Kidney glomerular epithelial cell (primary cell): ENCODE measurements at places on chromosomes 2 and 18.

GRCh38 chr18:50042611-50043010 is 152.3 kb downstream of the MYO5B start:
- no peak for DNase-seq

DNA sequence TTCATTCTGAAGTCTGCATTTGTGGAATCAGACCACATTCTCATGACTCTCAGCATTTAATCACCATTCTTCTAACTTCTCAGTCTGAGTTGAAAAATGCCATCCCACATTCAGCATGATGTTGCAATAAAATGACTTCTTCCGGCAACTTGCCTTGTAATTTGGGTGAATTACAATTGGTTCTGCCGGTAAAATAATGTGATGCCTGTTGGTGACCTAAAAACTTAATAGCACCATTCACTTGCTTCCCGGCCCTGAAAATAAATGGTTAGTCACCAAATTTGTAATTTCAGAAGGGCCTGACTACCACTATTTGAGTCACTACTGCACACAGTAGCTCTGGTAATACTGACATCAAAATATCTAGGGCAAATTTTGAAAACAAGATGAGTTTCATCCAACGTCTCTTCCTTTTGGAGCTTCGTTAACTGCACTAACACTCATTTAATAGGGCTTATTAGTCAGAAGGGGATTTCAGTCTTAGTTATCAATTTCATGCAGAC is 637.1 kb upstream of the CHAC2 start:
- peak; percentile 29 for DNase-seq

- peak; percentile 90 for DNase-seq
These were observed 1.5 kb upstream of the IRS1 start for GRCh38 chr2:226800941-226801784.

DNA sequence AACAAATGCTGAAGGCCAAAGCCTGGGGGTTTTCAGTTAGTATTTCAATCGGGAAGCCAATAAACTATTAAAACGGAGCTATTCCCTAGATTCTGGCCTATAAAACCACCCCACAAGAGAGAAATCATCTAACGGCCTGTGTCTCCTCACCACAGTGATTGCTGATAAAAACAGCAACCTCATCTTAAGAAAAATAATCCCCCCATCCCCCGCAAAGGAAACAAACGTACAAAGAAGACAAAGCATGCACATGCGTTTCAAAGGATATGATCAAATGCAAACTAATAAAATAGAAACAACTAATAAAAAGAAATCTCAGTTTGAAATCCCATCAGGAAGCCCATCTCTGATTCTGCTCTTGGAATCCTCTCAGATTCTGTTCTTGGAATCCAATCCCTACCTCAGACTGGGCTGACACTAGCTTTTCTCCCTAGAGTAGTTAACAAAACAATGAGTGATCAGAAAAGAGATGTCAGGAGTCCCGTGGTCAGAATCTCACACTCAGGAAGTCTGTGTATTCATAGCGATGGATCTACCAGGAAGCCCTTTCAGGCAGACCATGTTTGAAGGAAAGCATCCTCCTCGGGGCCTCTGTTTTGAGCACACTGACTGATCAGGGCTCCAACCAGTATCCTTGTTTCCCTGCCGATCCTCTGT is 150.7 kb downstream of the THADA start:
- DNase-seq = no peak

GRCh38 chr2:214560176-214560575 is 149.3 kb downstream of the VWC2L start:
- DNase-seq = no peak

DNA sequence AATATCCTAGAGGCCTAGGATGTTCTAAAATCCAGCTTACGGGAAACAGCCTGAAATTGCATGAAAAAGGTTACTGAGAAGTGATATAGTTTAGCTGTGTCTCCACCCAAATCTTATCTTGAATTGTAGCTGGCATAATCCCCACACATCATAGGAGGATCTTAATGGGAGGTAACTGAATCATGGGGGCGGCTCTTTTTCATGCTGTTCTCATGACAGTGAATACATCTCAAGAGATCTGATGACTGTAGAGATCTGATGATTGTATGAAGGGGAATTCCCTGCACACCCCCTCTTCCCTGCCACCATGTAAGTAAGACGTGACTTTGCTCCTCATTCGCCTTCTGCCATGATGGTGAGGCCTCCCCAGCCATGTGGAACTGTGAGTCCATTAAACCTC is 385.6 kb upstream of the ID2 start:
- DNase-seq = no peak

GRCh38 chr18:2826581-2826980 is 20.2 kb upstream of the EMILIN2 start:
- DNase-seq = no peak

DNA sequence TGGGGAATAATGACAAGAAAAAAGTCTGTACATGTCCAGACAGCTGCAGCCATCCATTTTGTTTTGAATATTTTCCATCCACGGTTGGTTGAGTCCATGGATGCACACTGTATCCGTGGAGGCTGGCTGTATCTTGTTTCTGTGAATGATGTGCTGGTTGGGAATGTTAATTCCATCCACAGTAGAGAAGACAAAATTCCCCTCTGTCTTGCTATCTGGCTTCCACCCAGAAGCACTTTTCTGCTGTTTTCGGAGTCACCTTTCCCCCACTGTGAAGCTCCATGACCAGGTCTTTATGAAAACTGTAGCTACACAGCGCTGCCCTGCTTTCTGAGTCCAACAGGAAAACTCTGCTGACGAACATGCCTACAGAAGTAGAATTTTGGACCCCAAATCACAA is 122.3 kb downstream of the HRH4 start:
- DNase-seq = no peak

DNA sequence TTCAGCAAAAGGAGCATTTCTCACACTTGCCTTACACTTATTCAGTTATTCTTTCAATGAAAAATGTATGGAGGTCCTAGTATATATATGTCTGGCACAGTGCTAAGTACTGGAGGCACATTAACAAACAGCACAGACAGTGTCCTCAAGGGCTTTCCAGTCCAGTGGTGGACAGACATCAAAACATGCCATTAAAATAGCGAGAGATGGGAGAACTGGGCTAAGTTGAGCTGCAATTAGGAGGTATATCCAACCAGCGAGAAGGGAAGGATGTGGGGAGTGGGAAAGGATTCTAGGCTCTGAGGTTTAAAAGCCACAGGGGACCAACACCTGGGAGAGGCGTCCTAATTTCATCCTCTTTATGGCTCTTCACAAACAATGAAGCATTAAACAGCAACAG is 127.5 kb upstream of the TTC39C start:
- no peak for DNase-seq

DNA sequence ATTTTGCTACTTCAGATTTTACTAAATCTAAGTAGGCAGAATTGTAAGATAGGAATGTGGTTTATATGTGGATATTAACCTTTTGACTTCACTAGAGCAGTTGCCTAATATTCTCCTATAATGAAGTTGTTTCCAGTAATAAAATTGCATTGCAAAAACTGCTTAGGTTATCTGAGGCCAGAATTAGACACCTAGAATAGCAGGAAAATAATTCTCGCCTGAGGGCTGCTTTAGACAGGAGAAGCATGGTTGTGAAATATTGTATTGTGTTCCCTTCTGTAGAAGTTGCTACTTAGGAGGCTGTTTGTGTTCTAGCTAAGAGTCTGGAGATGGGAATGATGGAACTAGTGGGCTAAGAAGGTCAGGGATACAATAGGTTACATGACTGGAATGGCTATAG is 146.3 kb downstream of the PLCL1 start:
- no peak for DNase-seq

GRCh38 chr2:111710085-111710484 is 173.9 kb downstream of the ANAPC1 start:
- DNase-seq = no peak

DNA sequence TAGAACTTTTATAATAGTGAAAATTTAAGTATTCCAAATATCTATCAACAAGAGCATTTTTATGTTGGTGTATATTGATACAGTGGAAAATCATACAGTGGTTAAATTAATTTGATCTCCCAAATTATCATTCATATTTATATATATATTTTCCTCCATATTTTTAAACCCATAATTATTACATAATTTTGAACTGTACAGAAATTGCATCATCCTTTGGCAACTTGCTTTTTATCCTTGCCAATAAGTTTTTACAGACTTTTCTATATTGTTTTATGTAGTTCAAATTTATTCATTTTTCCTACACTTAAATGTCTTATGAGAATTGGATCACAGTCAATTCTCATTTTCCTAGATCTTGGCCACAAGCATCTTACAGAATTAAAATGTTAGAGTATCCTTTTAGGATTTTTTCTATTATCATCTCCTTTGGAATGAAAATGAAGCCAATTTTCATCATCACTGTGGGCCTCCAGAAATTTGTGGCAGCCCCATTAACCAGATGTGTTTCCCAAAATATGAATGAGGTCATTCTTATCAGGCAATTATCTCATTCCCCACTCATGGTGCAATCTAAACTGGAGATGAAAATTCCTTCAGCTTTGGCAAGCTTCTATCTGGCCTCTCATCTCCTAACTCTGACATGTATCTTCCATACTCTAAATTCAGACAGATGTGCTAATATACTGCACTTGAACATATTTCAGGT is 94.2 kb upstream of the DLGAP1 start:
- no peak for DNase-seq

- peak; percentile 10 for DNase-seq
These were observed 282.6 kb downstream of the STK39 start for GRCh38 chr2:167964650-167965413.

DNA sequence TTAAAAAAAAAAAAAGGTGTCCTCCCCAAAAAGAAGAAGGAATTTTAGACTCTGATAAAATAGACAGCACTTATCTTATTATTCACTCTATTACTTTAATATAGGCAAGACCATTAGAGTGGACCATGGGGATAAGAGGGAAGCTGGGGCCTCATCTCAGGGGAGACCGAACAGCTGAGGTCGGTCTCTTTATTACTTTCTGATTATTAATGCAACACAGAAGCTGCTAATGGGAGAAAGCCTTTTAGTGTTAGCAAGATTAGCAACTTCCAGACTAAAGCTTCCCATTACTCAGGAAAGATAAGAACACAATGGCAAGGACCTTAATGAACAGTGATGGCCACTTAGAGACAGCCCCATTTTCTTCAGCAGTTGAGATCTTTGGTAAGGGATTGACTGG is 135.5 kb downstream of the TMEFF2 start:
- no peak for DNase-seq

DNA sequence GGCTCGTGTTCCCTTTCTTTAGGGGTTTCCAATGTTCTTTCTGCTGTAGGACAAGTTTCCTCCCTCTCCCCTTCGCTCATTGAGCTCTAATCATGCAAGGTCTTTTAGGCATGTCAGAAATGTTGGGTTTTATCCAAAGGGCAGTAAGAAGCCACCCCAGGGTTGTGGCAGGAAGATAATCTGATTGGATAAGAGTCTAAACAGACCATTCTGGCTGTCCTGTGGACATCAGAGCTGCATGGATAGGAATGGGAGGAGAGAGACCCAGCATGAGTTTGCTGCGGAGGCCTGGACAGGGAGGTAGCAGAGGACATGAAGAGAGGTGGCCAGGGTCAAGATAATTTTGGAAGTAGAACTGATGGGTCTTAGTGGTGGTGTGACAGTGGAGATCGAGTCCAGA is 88.2 kb downstream of the ACKR3 start:
- DNase-seq = no peak

DNA sequence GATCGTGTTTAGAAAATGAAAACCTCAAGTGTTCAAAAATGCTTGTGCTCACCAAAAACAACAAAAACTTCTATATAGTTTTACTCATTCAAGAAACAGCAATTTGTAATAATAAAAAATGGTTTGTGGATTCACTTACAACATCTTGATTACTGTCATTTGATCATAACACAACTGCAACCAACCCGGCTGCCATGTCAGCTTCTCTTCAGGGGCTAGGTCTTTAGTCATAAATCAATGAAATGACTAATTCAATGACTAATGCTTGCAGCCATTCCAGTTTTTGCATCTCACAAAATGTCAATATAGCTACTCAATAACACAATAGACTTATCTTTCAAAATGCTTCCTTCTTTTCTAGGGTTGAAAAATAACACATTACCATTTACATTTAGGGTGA is 128.0 kb downstream of the OLA1 start:
- peak; percentile 23 for DNase-seq

DNA sequence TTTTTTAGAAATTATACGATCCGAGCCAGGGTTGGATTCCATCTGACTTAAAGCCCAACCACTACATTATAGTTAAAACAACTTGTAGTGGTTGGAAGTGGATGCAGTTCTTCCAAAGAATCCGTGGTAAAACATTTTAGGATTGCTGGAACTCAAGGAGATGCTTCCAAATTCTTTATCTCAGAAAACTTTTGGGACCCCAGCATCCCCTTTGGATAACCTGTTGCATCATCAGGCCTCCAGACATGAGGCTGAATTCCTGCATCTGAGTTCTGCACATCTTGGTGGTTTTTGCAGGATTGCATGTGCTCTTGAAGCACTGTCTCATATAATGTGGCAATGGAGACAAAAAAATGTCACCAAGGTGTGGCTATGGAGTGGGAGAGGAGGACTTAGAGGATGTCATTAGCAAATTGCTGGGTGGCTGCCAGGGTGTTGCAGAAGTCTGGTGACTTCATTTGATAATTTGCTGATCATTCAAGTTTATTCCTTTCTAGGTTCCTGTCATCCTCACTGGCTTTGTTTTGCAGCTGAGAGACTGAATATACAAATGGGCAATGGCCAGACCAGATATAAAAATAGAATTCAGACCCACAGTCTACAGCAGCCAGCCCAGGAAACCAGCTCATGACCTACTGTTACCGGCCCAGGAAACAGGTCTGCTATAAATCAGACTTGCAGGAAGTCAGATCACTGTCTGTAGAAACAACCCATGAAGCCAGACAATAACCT is 207.7 kb downstream of the BCL2 start:
- no peak for DNase-seq

DNA sequence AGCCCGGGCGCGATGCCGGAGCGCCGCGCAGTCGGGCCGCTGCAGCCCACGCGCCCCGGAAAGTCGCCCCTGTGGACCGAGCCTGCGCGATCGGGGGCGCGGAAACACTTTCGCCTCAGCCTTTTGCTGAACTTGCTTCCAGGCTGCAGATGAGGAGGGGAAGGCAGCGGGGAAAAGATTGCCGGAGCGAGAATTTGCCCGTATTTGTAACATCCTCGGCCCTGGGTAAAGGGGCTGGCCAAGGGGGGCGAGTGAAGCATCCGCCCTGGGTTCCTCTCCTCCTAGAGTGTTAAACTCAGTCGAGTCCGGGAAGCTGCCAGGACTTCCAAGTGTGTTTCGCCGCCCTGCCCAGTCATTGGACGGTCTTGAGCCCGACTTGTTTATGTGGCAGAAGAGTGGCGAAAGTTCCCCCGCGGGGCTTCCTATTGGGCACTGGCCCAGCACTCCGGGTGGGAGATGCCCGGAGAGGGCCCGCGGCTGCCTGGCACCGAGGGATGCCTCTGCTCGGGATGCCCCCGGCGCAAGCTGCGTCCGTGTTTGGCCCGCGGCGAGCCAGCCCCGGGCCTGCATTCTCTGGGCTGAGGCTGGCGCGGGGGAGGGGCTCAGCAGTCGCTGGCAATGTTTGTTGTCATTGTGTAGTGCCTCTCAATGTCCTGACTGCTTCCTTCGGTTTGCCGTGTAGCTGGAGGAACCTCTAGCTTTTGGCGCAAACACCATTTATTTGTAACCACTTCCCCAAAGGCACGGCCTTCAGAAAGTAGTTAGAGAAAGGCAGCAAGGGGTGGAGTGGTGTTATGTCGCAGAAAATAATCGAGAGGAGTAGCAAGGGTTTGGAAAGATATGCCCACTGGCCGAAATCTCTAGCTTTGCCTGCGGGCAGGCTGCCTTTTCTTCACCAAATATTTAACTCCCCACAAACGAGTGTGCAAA is 1.1 kb downstream of the CYBRD1 start:
- DNase-seq = peak; percentile 70
